ENCODE measurements at places on chromosomes 5 and 9. TPM values are rescaled to one million over a fixed set of nuclear protein-coding genes. Genes with fewer than 3 reads are reported as not detected.

DNA sequence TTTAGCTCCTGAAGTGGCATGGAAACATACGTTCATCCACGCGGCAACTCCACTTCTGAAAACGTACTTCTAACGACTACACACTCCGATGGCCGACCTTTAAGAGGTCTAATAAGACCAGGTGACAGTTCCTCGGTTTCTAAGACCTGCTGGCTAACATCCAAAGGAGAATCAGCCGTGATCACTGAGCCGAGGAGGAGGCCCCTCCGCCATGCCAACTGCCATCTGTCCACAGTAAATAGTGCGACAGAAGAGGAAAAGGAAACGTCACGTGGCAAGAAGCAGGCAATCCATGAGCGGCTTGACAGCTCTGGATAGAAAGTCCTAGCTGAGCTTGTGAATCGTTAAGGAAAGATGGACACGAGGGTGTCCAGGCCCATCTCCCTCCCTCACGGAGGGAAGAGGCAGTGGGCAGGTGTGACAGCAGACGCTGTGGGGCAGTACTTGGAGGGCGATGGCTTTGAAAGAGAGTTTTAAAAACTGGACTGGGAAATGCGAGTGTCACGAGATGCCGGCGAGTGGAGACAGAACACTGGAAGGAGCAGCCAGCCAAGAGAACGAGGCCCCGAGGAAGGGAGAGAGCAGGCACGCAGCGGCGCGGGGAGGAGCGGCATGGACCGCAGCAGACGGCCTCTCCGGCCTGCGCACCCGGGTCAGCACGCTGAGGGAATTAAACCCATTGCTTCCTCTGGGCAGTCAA is 66.7 kb upstream of the TBC1D9B start:
- peaks cover 65% of the 10 kb centered on the region for H3K36me3 ChIP-seq
- no peaks in the 10 kb centered on the region for H3K4me1 ChIP-seq
- no peak overlapping the region for H3K4me3 ChIP-seq
- no peaks in the 10 kb centered on the region for H3K27me3 ChIP-seq
- DNase-seq: no peak

IFNB1 gene
- total RNA-seq: not detected

N4BP3 gene
- total RNA-seq: 2.0 TPM

- no peaks in the 10 kb centered on the region for H3K36me3 ChIP-seq
- no peak overlapping the region for H3K27ac ChIP-seq
- H3K27me3 ChIP-seq: no peaks in the 10 kb centered on the region
- peaks cover 4% of the 10 kb centered on the region for H3K4me1 ChIP-seq
- no peak for DNase-seq
- no peak overlapping the region for H3K4me3 ChIP-seq
These were observed 175.7 kb upstream of the SLC12A2 start for GRCh38 chr5:127907907-127908306.

- no peaks in the 10 kb centered on the region for H3K27me3 ChIP-seq
- H3K4me3 ChIP-seq: no peak overlapping the region
- no peaks in the 10 kb centered on the region for H3K36me3 ChIP-seq
- no peak overlapping the region for H3K27ac ChIP-seq
- DNase-seq: no peak
These were observed 137.8 kb downstream of the AGTPBP1 start for GRCh38 chr9:85603936-85604335.

SOWAHA gene
- total RNA-seq: 0.24 TPM

GFRA3 gene
- total RNA-seq: 0.74 TPM

DNA sequence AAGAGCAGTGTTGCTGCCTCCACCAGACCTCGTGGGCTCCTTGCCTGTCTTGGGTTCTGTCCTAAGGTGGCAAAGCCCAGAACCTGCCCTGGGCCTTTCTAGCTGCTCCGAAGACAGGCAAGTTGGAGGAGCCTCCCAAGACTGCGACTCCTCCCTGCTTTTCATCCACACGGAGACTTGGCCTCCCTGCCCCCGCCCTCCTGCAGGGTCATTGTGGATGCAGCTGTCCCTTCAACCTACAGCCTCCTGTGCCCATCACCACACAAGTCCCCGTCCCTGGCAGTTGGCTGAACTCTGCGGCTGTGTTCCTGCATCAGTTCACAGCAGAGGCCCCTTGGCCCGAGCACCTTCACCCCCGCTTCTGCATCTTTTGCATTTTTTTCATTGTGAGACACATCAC is 59.2 kb downstream of the WNK2 start:
- peaks cover 10% of the 10 kb centered on the region for H3K4me1 ChIP-seq
- no peaks in the 10 kb centered on the region for H3K27me3 ChIP-seq
- no peak for DNase-seq

IL9 gene
- not detected for total RNA-seq

GRCh38 chr5:80961376-80962281 is 1.5 kb downstream of the RASGRF2 start:
- H3K27me3 ChIP-seq: peaks cover 4% of the 10 kb centered on the region
- peaks cover 22% of the 10 kb centered on the region for H3K4me1 ChIP-seq
- no peak for DNase-seq
- H3K27ac ChIP-seq: peak overlapping the region; percentile 64
- peak overlapping the region; percentile 70 for H3K4me3 ChIP-seq

RGS14 gene
- 1.3 TPM for total RNA-seq

PCDHGA2 gene
- total RNA-seq: 11.7 TPM

CBY3 gene
- total RNA-seq: not detected

DNA sequence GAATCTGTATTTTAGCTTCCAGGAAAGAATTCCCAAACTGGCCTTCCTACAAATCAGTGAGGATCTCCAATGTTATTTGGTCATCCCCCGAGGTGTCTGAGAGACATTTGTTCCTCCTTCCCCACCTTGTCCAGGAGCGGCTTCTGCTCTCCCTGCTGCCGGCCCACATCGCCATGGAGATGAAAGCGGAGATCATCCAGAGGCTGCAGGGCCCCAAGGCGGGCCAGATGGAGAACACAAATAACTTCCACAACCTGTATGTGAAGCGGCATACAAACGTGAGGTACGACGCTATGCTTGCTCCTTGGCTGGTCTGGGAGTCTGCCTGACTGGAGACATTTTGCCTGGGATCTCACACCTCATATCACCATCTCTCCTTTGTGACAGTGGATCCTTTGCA is 160.4 kb downstream of the CFAP90 start:
- H3K27me3 ChIP-seq: no peaks in the 10 kb centered on the region
- no peak overlapping the region for H3K4me3 ChIP-seq
- H3K36me3 ChIP-seq: no peaks in the 10 kb centered on the region
- no peak for DNase-seq

PCDHGA6 gene
- total RNA-seq: 8.2 TPM

EIF4E1B gene
- not detected for total RNA-seq

FUT7 gene
- total RNA-seq: not detected

LOX gene
- 23.2 TPM for total RNA-seq

GRCh38 chr9:85559526-85559925 is 182.2 kb downstream of the AGTPBP1 start:
- no peak overlapping the region for H3K4me3 ChIP-seq
- no peak for DNase-seq
- H3K36me3 ChIP-seq: no peaks in the 10 kb centered on the region
- H3K4me1 ChIP-seq: no peaks in the 10 kb centered on the region

DNA sequence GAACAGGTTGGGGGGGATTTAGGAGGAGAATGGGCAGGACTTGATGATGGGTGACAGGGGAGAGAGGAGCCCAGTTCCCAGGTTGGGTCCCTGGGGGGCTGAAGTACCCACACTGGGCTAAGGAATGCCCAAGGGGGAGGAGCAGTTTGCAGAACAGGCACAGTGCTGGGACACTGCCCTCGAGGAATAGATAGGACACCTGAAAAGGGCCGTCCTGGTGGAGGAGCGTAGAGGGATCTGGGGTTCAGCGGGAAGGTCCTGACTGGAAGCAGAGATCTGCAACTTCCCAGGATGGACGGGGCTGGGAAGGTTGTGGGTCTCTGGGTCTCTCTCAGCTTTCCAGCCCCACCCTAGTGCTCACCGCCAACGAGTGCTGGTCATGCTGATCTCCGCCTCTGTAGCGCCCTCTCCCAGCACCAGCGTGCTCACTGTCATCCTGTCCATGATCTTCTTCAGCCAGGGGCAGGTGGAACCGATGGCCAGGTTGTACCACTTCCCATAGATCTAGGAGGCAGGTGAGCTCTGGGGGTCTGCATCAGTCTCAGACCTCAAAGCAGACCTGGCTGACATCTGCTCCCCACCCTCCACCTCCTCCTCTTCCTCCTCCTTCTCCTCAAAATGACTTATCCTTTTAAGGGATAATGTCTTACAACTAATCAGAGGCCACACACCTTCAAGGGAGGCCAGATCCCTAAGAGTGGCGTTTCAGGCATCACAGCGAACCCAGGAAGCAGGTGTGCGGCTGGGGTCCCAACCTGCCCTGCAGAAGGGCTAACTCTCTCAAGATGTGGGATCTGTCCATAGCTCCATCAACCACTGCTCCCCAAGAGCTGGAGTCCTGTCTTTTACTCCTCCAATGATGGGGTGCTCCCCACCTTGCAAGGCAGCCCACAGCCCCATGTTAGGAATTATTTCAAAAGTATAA is 1.6 kb downstream of the AMBP start:
- no peak overlapping the region for H3K27ac ChIP-seq
- H3K36me3 ChIP-seq: no peaks in the 10 kb centered on the region
- no peak for DNase-seq

All from heart left ventricle (tissue), 16 donors.